ENCODE measurements at places on chromosomes 3 and 15.

DNA sequence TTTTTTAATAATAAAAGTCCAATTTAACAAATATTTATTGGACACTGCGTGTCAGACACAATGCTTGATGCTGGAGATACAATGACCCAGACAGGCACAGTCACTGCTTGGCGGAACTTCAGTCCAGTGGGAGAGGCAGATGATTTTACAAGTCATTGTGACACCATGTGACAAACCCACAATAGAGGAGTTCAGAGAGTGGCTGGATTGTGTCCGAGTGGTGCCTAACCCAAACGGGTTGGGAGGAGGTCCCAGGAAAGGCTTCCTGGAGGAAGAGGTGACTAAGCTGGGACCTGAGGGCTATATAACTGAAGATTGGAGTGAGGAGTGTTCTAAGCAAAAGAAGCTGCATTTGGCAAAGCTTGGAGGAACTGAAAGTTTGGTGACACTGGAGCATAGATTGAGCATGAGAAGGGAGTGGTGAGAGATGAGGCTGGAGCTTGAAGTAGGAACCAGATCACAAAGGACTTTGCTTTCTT lies 41.4 kb downstream of the CRTC3 start:
- no peak for DNase-seq

DNA sequence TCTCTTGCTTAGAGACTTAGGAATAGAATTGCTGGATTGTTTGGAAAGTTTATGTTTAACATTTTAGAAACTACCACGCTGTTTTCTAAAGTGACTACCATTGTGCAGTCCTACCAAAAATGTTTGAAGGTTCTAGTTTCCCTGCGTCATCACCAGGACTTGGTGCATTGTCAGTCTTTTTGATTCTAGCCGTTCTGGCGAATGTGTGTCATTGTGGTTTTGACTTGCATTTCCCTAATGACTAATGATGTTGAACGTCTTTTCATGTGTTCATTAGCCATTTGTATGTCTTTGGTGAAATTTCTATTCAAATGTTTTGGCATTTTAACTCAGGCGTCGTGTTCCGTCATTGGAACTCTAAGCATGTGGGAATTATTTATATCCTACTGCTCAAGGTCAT lies 58.0 kb downstream of the CHD2 start:
- DNase-seq = no peak

DNA sequence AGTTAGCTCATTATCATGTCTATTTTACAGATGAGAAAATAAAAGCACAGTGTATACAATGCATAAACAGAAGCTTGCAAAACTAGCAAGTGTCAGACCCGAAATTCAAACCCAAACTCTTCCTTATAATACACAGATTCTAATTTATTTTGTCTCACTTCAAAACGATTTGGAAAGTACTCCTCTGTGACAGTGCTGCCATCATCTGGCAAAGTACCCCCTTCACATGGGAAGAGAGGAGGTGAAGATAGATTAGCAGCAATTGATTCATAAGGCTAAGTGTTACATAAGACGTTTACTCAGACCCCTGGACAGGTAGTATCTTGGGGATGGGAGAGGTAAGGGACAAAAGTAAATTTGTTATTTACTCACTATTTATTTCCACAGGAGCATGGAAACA lies 744.0 kb upstream of the SGO1 start:
- DNase-seq = peak; percentile 32

- peak; percentile 74 for DNase-seq
These were observed 97.7 kb downstream of the RPL39L start for GRCh38 chr3:187041362-187042307.

GRCh38 chr3:44957986-44958385 lies 18.0 kb downstream of the ZDHHC3 start:
- no peak for DNase-seq

DNA sequence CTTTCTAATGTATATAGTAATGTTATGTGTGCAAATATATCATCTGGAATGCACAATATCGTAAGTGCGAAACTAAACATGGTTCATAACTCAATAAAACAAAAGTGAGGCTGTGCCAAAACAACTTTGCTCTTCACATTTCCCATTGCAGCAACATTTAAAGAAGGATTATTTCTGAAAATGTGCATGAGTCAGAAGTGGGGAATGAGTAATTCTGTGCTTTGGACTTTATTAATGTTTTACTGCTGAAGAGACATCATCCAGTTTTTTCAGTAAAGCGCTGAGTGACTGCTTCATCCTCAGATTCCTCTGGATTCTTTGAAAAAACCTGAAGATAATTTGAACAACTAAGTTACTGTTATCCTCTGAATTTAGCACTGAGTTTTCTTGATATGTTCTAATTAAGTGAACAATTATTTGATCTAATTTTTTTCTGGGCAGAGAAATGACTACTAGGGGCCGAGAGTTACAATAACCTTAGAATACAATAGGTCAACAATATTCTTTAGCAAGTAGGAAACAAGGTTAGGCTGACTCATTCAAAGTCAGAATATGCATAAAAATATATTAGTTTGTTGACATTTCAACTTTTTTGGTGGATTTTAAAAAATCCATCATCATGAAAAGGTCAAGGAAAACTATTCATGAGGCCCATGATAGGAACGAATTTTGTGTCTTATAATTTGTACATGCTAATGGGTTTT lies 20.0 kb upstream of the PLCL2 start:
- peak; percentile 75 for DNase-seq

DNA sequence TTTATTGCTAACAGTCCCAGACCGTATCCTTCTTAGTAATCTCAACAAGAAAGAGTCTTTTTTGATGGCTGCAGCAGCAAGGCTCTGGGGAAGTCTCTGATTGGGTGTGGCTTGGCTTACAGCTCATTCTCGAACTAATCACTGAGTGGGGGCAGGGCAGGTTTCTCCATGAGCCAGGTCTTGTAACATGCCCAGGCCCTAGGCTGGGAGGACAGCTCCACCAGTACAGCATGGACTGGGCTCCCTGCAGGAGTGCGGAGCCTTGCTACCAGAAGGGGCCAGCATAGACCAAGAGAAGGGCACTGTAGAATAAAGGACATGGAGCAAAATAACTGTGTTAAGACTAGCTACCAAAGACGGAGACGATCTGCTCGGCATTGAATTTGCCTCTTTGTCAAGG lies 7.2 kb downstream of the CD276 start:
- DNase-seq = peak; percentile 74

GRCh38 chr15:65979316-65979715 lies 110.0 kb downstream of the RAB11A start:
- no peak for DNase-seq

GRCh38 chr15:45489690-45490238 lies 32.8 kb downstream of the SLC30A4 start:
- no peak for DNase-seq
